A549 treated with Mapracorat at 1 μM for 4 hours (cell line): ENCODE measurements at places on chromosomes 4 and X. TPM values are rescaled to one million over a fixed set of nuclear protein-coding genes. Genes with fewer than 3 reads are reported as not detected.

The BEND2 gene
- total RNA-seq, result not detected in 5 replicates

The LDB2 gene
- total RNA-seq, result not detected in 5 replicates

The NEIL3 gene
- total RNA-seq, result 7.7 to 10.5 TPM (median 8.7 TPM) in 5 replicates

The FAM47A gene
- total RNA-seq, result not detected in 5 replicates

The ASB11 gene
- total RNA-seq, result not detected in 5 replicates
